ENCODE measurements at places on chromosomes 13 and 19.
A peak's percentile ranks its signal among the peaks of the same experiment; 100 is the strongest.

DNA sequence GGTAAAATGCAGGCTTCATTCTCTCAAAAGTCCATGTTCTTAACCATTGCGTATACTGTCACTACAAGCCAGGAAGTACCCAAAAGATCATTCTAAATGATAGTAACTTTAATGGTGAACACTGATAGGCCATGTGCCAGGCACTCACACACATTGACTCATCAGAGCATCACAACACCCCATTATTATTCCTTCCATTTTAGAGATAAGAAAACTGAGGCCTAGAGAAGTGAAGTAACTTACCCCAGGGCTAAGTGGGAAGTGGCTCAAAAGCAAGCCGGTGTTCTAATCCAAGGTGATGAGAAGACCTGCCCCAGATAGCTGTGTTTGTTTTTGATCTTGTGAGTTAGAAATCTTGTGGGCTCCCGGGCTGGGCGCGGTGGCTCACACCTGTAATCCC, 1.4 kb upstream of the PHLDB3 start:
- DNase-seq = no peak

DNA sequence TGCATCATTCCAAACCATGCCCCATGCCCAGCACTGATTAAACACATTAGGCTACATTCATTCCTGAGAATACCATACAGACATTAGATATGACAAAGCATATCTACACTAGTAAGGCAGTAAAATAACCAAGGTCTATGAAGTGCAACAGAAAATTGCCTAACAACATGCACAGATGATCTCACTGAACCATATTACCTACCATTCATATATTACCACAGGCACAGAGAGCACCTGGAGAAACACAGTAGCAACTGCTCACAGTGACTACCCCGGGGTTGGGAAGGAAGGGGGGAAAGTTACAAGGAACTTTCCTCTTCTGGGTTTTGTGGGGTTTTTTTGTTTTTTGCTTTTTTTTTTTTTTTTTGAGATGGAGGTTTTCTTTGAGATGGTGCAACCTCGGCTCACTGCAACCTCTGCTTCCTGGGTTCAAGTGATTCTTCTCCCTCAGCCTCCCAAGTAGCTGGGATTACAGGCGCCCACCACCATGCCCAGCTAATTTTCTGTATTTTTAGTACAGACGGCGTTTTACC, 669.6 kb downstream of the UQCRFS1 start:
- DNase-seq = no peak

- peak; percentile 11 for DNase-seq
Observed at GRCh38 chr13:20193907-20194631, 1.3 kb upstream of the GJB2 start.

- DNase-seq = no peak
Observed at GRCh38 chr13:27404680-27405079, 19.7 kb upstream of the GTF3A start.

GRCh38 chr13:28680541-28680940, 21.6 kb downstream of the POMP start:
- DNase-seq = no peak

All from CD4-positive, alpha-beta T cell treated with Interleukin-1 beta for 1 hour (primary cell).